ENCODE measurements at places on chromosomes 6 and 20.

DNA sequence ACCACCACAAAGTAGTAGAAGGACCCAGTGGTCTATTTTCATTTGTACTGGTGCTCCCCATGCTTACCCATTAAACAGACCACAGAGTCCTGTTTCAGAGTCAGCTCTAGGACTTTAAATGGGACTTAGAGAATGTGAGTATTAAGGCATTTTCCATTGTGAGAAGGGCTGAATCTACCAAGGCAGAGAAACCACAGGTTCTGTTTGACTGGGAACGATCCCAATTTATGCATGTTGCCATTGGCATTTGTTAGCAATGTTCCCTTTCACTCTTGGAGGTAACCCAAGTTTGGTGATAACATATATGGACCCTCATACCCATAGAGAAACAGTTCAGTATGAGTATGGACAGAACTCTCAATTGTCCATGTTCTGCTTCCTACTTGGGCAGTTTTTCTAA lies 672.8 kb downstream of the KIF16B start:
- H3K27ac ChIP-seq, result no peak overlapping the region
- no peak overlapping the region for H3K4me3 ChIP-seq
- H3K27me3 ChIP-seq, result no peaks in the 10 kb centered on the region
- H3K36me3 ChIP-seq, result no peaks in the 10 kb centered on the region
- DNase-seq, result no peak
- H3K4me1 ChIP-seq, result no peaks in the 10 kb centered on the region

GRCh38 chr6:132413499-132413802 lies 12.2 kb upstream of the MOXD1 start:
- H3K4me3 ChIP-seq, result no peak overlapping the region
- H3K27ac ChIP-seq, result no peak overlapping the region
- no peaks in the 10 kb centered on the region for H3K36me3 ChIP-seq
- peaks cover 33% of the 10 kb centered on the region for H3K27me3 ChIP-seq

DNA sequence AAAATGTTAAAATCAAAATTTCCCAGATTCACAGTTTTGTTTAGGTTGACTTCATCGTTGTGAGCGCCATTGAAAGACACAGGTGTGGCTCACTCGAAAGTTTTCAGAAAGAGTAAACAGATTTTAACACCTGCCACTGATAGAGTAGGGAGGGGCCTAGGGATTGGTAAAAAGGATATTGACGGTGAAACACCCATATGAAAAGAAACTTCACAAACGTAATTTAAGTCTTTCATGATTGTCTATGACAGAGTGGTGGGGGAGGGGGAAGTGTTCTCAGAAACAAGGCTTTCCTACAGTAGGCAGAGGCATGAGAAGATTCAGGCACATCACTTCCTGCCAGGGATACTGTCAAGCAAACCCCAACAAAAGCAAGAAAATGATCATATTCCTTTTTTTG lies 101.4 kb downstream of the PERP start:
- H3K4me1 ChIP-seq, result no peaks in the 10 kb centered on the region
- no peaks in the 10 kb centered on the region for H3K36me3 ChIP-seq
- H3K4me3 ChIP-seq, result no peak overlapping the region
- no peak overlapping the region for H3K27ac ChIP-seq
- DNase-seq, result no peak

DNA sequence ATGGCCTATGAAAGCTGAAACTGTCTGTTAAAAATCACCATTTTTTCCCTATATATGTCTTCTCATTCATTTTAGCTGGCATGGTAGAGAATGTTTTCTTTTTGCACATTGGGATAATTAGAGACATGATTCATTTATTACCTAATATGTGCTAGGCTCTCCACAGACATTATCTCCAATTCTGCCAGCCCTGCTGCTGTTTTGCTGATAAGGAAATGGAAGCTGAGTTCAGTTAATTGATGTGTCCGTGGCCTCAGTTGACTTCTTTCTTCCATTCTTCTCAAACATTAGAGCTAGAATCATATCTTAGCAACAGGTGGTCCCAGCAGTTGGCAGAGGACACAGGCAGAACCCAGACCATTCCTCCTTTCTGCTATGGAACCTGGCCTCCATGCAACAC lies 644.1 kb upstream of the CITED2 start:
- DNase-seq, result no peak
- H3K4me3 ChIP-seq, result no peak overlapping the region
- H3K4me1 ChIP-seq, result no peaks in the 10 kb centered on the region
- H3K27me3 ChIP-seq, result peaks cover 22% of the 10 kb centered on the region
- H3K36me3 ChIP-seq, result no peaks in the 10 kb centered on the region
- H3K27ac ChIP-seq, result no peak overlapping the region

DNA sequence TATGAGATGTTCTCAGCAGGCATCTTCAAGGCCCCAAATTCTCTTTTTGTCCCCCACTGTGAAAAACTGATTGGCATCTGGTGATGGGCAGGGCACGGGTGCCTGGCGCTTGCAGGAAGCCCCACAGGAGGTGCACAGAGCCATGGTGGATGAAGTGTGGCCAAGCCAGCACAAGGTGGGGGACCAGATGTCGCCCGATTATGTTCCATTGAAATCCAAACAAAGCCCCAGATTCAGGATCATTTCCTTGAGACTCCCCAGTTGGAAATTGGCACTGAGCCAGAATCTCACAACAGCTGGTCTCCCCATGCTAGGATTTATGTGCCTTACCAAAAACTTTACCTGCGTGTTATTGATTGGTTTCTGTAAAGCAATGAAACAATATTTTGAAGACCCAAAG lies 186.1 kb downstream of the ADAT2 start:
- H3K27me3 ChIP-seq, result no peaks in the 10 kb centered on the region
- H3K4me1 ChIP-seq, result no peaks in the 10 kb centered on the region
- H3K36me3 ChIP-seq, result no peaks in the 10 kb centered on the region
- no peak overlapping the region for H3K4me3 ChIP-seq
- no peak overlapping the region for H3K27ac ChIP-seq
- no peak for DNase-seq

- no peak overlapping the region for H3K27ac ChIP-seq
- no peaks in the 10 kb centered on the region for H3K27me3 ChIP-seq
- H3K36me3 ChIP-seq, result no peaks in the 10 kb centered on the region
- DNase-seq, result no peak
- no peaks in the 10 kb centered on the region for H3K4me1 ChIP-seq
These were observed 257.6 kb upstream of the THEMIS start for GRCh38 chr6:128158496-128158895.

DNA sequence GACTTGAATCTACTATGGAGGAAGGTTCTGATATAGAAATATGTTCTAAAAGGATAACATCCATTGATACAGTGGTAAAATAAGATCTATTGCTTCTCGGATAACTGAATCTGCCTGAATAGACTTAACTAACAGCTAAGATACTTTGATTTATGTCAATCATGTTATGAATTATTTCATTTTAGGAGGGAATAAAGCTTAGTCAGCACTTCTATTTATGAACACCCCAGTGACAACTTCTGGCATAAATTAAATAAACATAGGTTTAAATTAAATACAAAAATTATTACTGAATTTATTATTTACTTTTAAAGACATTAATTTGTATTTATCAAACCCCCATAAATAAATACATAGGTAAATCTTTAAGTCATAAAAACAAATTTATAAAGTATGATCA lies 69.3 kb downstream of the IMPG1 start:
- no peaks in the 10 kb centered on the region for H3K27me3 ChIP-seq
- no peaks in the 10 kb centered on the region for H3K36me3 ChIP-seq
- no peak overlapping the region for H3K4me3 ChIP-seq
- no peaks in the 10 kb centered on the region for H3K4me1 ChIP-seq

- no peak overlapping the region for H3K4me3 ChIP-seq
- no peak overlapping the region for H3K27ac ChIP-seq
- peaks cover 7% of the 10 kb centered on the region for H3K27me3 ChIP-seq
- DNase-seq, result no peak
- H3K4me1 ChIP-seq, result no peaks in the 10 kb centered on the region
- H3K36me3 ChIP-seq, result no peaks in the 10 kb centered on the region
These were observed 106.3 kb upstream of the NXT1 start for GRCh38 chr20:23244156-23244915.

GRCh38 chr6:106084106-106084988 lies 1.8 kb upstream of the PRDM1 start:
- no peak for DNase-seq
- no peaks in the 10 kb centered on the region for H3K27me3 ChIP-seq
- peaks cover 6% of the 10 kb centered on the region for H3K36me3 ChIP-seq
- peaks cover 53% of the 10 kb centered on the region for H3K4me1 ChIP-seq
